ENCODE measurements at places on chromosomes 11 and 22.

DNA sequence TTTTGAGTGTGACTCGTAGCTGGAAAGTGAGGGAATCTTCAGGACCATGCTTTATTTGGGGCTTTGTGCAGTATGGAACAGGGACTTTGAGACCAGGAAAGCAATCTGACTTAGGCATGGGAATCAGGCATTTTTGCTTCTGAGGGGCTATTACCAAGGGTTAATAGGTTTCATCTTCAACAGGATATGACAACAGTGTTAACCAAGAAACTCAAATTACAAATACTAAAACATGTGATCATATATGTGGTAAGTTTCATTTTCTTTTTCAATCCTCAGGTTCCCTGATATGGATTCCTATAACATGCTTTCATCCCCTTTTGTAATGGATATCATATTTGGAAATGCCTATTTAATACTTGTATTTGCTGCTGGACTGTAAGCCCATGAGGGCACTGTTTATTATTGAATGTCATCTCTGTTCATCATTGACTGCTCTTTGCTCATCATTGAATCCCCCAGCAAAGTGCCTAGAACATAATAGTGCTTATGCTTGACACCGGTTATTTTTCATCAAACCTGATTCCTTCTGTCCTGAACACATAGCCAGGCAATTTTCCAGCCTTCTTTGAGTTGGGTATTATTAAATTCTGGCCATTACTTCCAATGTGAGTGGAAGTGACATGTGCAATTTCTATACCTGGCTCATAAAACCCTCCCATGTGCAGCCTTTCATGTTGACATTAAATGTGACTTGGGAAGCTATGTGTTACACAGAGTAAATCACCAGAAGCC is 11.0 kb downstream of the OR51E1 start:
- DNase-seq = no peak

- DNase-seq = no peak
These were observed 39.7 kb downstream of the ACAT1 start for GRCh38 chr11:108160970-108161566.

- DNase-seq = no peak
These were observed 50.9 kb downstream of the RPS6KA4 start for GRCh38 chr11:64409707-64410403.

GRCh38 chr11:7524462-7525235 is 10.8 kb downstream of the PPFIBP2 start:
- no peak for DNase-seq

- no peak for DNase-seq
These were observed 36.7 kb upstream of the AMPD3 start for GRCh38 chr11:10418259-10418949.

GRCh38 chr11:94769880-94770279 is 1.7 kb downstream of the AMOTL1 start:
- DNase-seq = no peak

- DNase-seq = no peak
These were observed 39.0 kb downstream of the LMO1 start for GRCh38 chr11:8224711-8225110.

DNA sequence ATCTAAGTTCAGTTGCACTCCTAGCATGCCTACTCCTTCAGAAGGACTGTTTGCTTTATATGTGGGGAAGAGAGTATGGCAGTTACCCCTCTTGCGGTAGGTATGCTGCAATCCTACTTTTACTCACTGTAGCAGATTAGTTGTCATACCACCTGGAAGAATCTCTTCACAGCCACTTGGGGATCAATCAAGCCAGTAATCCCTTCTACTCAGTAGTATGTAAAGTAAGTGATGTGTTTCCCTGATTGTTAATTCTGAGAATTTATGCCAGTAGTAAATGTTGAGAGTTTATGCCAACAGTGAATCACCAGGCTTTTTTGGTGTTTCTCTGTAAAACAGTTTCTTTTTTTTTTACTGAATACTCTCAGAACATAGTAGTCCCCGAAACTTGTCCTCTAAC is 34.4 kb downstream of the PRMT3 start:
- DNase-seq = no peak

- DNase-seq = no peak
These were observed 16.9 kb downstream of the LDHAL6A start for GRCh38 chr11:18472587-18472986.

DNA sequence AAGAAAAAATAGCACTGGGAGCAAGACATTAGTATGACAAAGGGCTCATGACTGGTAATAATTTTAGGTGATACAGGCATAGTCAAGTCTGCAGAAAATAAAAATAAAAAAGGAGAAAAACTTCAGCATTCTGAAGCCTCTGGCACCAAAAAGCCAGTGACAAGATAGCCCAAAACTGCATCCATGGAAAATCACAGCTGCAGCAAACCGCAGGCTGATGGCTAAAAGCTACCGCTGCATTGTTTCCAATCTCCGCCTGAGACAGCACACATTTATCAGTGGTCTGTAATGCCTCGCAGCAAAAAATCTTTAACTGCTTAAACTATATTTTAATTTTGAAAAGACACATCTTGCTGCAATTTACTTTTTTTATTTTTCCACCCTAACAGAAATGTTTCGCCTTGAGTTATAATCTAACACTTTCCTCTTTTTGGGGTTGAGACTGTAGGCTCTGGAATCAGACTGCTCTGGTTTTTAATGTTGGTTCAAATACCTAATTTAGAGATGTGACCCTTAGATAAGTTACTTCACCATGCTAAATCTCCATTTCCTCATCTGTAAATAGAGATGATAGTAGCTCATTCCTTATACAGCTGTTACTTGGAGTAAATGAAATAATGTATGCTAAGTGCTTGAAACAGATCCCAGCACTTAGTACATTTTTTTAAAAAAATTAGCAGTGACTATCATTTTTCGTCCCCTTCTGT is 42.0 kb upstream of the FIBIN start:
- DNase-seq = no peak

DNA sequence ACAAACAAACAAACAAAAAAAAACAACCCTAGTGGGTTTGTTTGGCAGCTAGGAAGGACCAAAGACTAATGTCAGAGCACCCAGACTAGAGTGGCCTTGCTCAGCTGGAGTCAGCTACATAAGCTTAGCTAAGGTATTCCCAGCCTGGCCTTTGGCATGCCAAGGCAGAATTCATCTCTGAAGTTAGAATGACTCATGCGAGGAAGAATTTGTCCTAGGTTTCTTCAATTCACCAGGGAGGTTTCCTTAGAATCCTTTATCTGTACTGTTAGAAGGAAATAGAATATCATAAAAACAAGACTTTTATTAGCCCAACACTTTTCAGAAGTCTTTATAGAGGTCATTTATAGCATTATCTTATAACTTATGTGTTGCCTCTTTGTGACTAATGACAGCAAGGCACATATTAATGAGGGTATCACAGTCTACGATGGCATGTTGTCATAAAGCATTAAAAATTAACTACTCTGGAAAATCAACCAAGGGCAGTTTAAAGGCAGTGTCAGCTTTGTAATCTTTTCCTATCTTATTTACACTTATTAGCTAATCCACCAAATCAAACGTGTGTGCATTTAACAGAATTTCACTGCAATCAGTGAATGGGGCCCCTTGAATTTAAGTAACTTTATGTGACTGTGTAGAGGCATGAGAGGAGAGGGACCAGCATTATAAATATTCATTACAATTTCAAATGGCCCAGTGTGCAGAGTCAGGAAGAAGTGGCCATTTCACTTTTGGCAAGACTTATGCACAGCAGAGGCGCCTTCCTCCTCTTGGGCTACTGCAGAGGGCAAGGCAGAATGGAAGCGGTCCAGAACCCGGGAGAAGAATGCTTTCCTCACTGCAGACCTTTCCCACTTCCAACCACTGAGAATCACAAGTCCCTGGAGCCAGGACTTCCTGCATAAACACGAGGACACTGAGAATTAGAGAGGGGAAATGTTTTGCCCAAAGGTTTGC is 36.3 kb downstream of the SLC5A1 start:
- no peak for DNase-seq

DNA sequence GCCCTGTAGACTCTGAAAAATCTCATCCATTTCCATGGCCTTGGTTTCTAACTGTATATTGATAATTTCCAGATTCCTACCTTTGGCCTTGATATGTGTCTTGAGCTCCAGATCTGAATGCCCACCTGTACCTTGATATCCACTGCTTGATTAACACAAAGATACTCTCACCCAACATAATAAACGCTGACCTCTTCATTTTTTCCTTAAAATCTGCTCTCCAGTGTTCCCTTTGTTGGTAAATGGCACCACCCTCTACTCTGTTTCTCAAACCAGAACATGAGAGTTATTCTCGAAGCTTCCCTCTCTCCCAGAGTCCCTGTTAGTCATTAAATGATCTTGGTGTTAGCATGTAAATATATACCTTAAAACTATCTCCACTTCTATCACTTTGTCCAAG is 13.4 kb downstream of the TUG1 start:
- DNase-seq = no peak

DNA sequence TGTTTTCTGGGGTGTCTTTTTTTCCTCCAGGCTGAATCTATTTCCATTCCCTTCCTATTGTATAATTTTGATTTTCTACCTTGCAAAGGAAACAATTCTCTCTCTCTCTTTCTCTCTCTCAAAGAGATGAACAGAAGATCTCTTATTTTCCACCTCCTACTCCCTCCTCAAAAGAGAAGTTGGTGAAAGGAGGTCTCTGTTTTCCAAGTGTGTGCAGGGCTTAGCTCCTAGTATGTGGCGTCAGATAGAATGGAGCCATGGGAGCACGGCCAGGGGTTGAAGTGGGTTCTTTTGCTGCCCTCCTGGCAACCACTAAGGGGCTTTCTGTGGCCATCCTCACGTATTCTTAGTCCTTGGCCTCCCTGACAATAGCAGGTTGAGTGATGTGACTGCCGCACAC is 480 bp downstream of the TRIM34 start:
- DNase-seq = no peak

DNA sequence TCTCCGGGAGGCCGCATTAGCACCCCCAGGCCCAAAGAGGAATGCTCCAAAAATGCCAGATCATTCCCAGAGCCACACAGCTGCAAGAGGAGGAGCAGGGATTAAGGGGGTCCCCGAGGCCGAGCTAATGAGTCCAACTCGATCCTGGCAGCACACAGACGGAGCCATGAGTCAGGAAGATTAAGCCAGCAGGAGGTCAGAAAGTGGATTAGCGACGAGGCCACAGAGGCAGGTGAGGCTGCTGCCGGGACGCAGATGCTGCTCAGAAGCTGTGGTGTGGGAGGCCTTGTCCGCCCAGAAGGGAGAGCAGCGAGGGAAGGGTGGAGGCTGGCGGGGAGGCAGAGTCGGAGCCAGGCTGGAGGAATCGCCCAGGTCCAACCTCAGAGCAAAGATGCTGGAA is 120.5 kb downstream of the SHANK2 start:
- no peak for DNase-seq

- no peak for DNase-seq
These were observed 518.3 kb downstream of the MN1 start for GRCh38 chr22:27283240-27283639.

Data from NCI-H146 (cell line).